GM20000 (cell line): ENCODE measurements at places on chromosomes 16 and 17.

DNA sequence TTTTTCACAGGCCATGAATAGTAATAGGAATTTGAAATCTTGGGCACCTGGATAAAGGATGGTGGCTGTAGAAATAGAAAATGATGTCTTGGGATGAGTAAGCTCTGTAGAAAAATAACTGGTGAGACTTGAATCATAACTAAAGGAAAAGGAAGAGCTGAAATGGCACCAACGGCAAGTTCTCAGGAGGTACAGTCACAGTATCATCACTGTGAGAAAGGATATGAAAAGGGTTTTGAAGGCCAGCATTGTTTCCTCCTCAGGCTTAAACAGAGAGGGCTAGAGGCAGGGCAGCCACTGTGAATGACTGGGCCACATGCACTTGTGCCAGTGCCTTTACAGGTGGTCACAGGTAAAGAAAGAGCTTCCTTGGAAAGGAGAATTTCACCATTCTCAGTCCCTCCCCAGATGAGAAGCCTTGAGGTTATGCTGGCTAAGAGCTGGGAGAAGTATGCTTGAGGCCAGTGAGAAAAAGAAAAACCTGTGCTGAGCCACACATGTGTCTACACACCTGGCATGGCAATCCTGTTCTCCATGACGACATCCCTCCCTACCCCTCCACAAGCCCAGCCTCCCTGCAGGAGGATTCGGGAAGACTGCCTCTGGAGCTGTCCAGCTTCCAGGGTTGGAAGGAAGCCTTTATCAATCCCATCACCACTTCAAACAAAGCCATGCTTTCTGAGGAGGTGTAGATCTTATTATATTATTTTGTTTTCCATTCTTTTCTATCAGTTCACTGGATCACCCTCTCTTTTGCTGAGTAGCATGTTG, 3.8 kb upstream of the ANKFN1 start:
- DNase-seq: no peak

GRCh38 chr16:6189216-6189615, 1091.6 kb upstream of the EEF2KMT start:
- DNase-seq: no peak

DNA sequence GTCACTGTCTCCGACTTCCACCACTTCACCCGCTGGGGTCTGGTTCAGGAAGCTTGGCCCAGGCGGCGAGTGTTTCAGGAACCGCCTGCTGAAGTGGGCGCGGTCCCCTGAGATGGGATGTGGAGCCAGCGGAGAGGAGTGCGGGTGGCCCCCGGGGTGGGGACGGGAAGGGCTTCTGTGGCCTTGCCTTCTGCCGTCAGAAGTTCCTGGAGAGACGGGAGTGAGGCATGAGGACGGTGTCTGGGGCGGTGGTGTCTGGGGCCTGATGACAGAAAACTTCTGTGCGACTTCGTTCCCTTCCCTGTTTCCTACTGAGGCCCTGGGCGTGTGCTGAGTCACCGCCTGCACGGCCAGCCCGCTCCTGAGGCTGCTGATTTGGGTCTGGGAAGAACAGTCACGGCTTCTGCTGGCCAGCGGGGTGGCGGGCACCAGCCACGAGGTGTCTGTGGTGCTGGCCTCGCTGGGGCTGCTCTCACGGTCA, 12.3 kb upstream of the NLRC3 start:
- DNase-seq: no peak

DNA sequence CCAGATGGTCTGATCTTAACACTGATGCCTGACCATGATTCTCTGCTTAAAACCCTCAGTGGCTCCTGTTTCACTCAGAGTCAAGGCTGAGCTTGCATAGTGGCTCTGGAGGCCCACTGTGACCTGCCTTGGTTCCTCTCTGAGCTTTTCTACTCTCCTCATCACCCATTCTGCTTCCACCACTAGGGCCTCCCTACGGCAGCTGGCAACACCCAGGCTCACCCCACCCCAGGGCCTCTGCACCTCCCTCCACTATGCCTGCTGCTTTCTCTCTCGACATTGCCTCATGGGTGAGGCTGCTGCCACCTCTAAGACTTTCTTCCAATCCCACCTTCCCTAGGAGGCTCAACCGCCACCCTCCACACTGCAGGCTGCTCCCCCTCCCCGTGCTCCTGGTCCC, 127.6 kb downstream of the IRX3 start:
- no peak for DNase-seq

GRCh38 chr16:81778231-81778630, 860 bp upstream of the PLCG2 start:
- DNase-seq: no peak

GRCh38 chr16:67460168-67460567, 20.8 kb downstream of the ATP6V0D1 start:
- DNase-seq: no peak

- DNase-seq: no peak
Measured at GRCh38 chr16:11968577-11968976, 3.6 kb downstream of the TNFRSF17 start.

GRCh38 chr17:47829870-47830269, 1.5 kb downstream of the MRPL10 start:
- no peak for DNase-seq

DNA sequence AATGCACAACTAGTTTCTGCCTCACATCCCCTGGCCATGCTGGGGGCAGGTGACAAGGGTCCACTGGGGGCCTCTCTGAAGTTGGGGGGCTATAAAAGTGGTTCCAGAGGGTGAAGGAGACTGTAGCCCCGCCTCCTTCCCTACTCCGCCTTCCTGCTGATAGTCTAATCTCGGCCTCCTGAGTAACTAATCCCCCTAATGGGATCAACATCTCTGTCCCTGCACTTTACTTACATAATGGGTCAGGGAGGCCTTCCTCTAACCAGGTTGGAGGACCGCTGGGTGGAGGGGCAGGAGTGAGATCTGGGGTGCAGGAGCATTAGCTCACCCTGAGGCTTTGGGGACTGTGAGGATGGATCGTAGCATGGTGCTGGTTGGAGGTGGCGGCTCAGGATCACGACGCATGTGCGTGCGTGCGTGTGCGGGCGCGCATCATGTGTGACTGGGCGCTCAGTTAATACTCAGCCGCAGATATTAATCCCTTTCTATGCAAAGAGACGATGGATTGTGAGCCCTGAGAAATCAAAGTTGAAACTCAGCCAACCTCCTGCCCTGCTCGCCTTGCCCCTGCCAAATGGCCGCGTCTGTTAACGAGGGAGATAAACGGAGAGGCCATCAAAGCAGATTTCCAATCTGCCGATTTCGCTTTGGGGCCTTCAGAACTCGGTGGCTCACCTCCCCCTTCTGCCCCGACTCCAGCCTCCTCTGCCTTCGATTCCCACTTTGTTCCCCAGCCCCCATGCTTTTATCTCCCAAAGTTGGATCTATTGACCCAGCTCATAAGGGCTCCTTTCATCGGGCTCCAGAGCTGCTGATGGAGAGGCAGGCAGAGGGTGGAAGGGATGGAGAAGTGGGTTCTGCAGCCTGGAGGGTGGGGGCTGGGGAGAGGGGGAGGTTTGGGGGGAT, 107.3 kb downstream of the SDK2 start:
- no peak for DNase-seq

GRCh38 chr17:45273551-45273957, 11.7 kb upstream of the SPATA32 start:
- no peak for DNase-seq

- DNase-seq: no peak
Measured at GRCh38 chr17:31481783-31482081, 90.3 kb downstream of the RAB11FIP4 start.

- DNase-seq: no peak
Measured at GRCh38 chr17:79437081-79437480, 173.8 kb downstream of the RBFOX3 start.

DNA sequence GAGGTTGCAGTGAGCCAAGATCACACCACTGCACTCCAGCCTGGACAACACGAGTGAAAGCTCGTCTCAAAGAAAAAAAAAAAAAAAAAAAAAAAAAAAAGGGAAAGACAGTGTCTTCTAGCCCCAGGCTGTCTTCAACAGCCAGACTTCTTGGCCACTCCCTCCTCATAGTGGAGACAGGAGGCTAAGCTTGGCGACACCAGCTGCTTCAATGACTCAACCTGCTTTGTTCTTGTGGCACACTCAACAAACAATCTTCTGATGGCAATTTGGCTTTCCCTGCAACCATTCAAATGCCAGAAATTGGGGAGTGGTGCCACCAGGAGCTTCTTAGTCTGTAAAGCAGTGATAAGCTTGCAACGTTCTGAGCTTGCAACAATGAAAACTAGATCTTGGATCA, 290.4 kb upstream of the DYNLRB2 start:
- DNase-seq: no peak

- no peak for DNase-seq
Measured at GRCh38 chr16:79734721-79735120, 134.2 kb upstream of the MAF start.

DNA sequence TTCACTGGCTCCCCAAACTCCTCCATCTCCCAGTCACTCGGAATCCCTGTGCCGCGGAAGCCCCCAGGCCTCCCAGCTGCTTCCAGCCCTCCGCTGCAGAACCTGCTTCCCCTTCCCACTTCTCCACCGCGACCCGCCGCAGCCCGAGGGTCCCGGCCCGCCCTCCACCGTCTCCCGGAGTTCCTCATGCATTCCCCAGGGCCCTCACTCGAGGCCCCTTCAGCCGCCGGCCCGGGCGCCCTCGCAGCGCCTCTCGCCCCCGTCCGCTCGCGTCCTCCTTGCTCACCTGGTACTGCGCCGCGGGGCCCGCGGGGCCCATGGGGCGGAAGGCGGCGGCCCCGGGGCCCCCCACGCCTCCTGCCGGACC, 329 bp downstream of the SMARCD2 start:
- DNase-seq: no peak

DNA sequence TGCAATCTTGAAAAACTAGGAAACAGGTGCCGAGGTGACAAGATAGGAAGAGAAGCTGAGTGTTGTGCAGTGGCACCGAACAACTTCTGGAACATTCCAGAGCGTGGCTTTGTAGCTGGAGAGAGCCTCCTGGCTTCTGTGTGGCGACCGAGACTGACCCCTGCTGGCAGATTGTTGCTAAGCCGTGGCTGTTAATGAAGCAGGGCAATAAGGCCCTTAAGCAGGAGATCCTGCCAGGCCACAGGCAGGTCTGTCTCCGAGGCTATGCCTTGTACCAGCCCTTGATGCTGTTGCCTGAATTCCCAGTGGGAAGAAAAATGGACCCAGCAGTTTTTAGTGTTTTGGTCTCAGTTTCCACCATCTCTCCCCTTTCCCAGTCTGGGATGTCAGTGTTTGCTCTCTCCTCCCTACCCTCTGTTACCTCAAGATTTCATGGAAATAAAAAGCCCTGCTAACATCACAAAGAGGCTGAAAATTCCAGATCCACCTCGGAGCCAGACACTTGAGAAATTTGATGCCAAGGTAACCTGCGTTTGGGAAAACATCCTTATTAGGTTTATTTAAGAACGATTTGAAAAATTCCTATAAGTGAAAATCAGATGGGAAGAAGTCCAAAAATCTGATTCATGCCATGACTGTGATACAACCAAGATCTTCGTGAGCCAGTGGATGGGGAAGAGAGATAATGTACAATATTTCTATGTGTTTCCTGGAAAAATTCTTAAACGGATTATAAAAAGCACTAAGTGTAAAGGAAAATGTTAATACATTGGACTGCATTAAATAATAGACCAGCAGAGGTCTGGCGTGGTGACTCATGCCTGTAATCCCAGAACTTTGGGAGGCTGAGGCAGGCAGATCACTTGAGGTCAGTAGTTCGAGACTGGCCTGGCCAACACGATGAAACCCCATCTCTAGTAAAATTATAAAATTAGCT, 265.1 kb downstream of the PRKCA start:
- peak; percentile 72 for DNase-seq

GRCh38 chr17:81537856-81538555, 9.8 kb downstream of the FSCN2 start:
- DNase-seq: no peak

DNA sequence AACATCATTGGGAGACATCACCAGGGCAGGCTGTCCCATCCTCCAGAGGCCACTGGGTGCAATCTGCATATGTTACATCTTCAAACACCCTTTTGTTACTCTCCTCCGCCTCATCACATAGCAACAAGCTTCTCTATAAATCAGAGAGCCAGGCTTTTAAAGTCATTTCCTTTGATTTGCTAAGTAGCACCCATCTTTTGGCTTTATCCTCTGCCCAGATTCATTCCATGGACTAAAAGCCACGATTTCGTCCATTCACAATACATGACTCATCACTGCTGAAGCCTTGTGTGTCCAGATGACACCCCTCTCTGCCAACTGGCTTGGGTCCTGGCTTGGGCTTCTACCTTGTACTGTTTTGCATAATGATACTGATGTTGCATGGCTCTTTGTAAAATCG, 2.0 kb upstream of the KRT38 start:
- no peak for DNase-seq

GRCh38 chr17:509316-509715, 156.7 kb upstream of the RPH3AL start:
- DNase-seq: no peak

DNA sequence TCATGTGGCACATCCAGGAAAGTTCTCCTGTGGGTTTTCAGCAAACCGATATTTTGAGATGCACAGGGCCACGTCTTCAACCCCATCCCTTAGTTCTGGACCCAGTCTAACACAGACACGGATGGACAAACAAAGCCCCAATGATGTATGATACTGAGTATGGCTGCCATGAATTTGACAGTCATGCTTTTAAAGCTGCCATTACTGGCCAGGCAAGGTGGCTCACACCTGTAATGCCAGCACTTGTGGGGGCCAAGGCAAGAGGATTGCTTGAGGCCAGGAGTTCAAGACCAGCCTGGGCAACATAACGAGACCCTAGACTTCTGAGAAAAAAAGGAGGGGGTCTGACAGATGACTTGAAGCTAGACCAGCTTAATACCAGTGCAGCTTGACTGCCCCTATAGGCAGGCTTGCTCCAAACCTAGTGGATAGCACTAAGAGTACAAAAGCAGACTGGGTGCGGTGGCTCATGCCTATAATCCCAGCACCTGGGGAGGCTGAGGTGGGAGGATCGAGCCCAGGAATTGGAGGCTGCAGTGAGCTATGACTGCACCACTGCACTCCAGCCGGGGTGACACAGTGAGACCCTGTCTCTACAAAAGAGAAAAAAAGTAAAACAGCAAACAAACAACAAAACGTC, 10.8 kb upstream of the ZNF629 start:
- no peak for DNase-seq

- no peak for DNase-seq
Measured at GRCh38 chr16:85916141-85916890, 17.4 kb downstream of the IRF8 start.

- DNase-seq: no peak
Measured at GRCh38 chr16:62363501-62363900, 327.3 kb upstream of the CDH8 start.

DNA sequence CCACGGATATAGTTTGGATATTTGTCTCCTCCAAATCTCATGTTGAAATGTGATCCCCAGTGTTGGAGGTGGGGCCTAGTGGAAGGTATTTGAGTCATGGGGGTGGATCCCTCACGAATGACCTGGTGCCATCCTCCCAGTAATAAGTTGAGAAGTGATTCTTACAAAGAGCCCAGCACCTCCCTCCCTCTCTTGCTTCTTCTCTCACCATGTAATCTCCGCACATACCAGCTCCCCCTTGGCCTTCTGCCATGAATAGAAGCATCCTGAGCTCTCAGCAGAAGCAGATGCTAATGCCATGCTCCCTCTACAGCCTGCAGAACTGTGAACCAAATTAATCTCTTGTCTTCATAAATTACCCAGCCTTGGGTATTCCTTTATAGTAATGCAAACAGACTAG, 41.9 kb upstream of the RBBP6 start:
- DNase-seq: no peak

- DNase-seq: no peak
Measured at GRCh38 chr17:48563385-48563838, 14.7 kb downstream of the HOXB4 start.

GRCh38 chr16:87677830-87678229, 75.5 kb downstream of the JPH3 start:
- no peak for DNase-seq
